GF-D8 (cell line): ENCODE measurements at places on chromosomes 6 and 20.
A peak's percentile ranks its signal among the peaks of the same experiment; 100 is the strongest.

DNA sequence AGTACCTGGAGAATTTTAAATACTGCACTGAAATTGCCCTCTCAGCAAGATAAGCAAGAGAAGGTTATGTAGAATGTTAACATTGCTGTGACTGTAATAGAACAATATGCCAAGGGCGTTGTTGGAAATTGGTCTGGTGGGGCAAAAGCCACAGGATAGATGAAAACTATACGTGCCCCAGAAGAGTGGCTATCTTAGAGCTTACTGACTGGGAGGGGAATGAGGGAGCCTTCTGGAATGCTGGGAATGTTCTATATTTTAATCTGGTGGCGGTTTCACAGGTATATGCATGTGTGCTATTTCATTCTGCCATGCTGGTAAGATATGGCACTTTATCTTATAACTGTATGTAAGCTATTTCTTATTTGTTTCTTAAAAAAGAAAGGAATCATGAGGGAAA, 35.2 kb upstream of the YWHAB start:
- DNase-seq: no peak

DNA sequence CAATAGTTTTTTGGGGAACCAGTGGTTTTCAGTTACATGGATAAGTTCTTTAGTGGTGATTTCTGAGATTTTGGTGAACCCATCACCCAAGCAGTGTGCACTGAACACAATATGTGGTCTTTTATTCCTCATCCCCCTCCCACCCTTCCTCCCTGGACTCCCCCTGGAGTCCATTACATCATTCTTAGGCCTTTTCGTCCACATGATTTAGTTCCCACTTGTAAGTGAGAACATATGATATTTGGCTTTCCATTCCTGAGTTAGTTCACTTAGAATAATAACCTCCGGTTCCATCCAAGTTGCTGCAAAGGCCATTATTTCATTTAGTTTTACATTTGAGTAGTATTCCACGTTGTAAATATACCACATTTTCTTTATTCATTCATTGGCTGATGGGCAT, 28.3 kb downstream of the RPP40 start:
- DNase-seq: no peak

DNA sequence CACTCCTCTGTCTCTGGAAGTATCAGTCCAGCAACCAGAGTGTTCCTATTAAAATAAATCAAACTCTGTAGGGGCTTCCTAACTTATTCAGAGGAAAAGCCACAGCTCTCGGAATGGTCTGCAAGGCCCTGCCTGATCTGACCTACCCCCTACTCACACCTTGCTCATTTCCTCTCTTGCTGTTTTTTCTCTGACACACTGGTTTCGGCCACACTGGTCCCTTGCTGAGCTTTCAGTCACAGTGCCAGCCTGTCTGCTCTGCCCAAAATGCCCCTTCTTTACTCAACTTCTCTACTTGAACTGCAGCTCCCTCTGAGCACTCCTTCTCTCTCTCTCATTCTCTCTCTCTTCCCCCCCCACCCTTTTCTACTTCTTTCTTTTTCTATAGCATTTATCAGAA, 430.2 kb downstream of the UTRN start:
- no peak for DNase-seq

GRCh38 chr20:63268671-63269439, 3.8 kb upstream of the ARFGAP1 start:
- DNase-seq: no peak

GRCh38 chr20:54372313-54372712, 103.1 kb upstream of the DOK5 start:
- DNase-seq: no peak

GRCh38 chr20:47427746-47428145, 71.2 kb upstream of the ZMYND8 start:
- no peak for DNase-seq

GRCh38 chr6:73121421-73121993, 103.8 kb downstream of the KHDC1L start:
- DNase-seq: no peak

DNA sequence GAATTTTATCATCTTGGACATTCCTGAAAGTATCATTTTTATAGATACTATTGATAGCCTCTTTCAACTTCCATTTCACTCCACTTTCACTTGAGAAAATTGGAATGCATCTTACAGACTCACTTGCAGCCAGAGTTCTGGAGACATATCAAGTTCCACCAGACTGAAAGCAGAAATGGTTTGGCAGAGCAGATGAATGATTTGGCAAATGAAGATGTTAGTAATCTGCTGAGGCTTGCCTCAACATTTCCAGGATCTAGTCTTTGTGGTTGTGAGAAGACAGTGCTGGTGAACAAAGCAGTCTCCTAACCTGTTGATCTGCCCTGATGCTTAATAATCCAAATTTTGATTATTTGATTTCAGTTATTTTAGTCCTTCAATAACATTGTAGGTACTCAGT, 202.6 kb downstream of the TRDN start:
- no peak for DNase-seq

DNA sequence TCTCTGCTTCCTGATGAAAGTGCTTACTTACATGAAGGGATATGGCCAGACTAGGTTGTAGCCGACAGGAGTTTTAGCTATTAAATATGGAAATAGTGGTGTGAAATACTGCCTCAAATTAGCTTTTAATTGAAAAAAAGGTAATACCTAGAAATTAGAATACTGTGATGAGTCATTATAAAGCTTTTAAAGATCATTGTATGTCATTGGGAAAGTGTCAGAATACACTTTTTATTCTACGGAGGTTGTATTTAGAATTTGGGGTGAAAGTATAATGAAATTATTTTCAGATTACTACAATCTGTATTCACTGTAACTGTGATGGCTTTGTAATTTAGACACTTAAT, 2.2 kb downstream of the LOC128125822 start:
- DNase-seq: no peak

DNA sequence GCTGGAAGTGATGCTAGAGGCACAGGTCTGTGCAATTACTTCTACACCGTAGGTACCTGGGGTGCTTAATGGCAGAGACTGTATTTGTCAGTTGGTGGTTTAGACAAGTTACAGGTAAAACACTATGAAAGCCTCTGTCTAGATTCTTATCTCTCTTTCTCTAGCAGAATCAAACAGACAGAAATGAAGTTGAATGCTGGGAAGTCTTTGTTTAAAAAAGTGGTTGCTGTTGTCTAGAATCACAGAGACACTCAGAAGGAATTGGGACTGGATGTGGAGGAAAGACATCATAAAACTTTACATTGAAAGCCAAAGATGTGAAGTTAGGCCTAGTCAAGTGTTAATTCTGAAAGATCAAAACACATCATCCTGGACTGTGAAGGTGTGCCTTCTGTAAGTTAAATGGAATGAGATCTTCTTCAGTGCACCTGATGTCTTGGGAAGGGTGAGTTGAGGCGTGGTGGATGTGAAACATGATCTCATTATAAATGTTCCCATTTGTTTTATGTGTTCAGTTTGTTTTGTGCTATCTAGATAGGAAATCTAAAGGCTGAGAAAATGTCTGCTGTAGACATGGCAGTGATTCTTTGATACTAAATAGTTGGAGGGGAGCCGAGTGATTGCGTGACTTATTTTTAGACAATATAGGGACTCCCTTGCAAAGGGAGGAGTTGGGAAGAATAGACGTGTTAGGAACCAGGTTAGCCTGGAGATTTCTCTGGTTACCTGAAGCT, 290.2 kb downstream of the SOX4 start:
- no peak for DNase-seq

GRCh38 chr6:137543114-137543513, 48.9 kb upstream of the OLIG3 start:
- DNase-seq: no peak

GRCh38 chr6:35319346-35320030, 21.9 kb downstream of the DEF6 start:
- no peak for DNase-seq

DNA sequence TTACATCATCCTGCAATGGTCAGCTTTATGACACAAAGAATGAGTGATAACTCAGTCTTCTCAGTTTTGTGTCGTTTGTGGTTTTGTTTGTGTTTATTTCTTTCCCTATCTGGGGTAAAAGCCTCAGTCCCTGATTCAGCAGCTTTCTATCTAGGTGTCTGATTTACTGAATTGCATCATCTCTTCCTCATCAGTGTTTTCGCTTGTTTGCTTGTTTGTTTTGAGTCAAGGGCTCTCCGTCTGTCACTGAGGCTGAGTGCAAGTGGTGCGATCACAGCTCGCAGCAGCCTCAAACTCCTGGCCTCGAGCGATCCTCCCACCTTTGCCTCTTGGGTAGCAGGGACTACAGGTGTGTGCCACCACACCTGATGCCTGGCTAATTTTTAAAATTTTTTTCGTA, 548.9 kb downstream of the PRKN start:
- DNase-seq: no peak

DNA sequence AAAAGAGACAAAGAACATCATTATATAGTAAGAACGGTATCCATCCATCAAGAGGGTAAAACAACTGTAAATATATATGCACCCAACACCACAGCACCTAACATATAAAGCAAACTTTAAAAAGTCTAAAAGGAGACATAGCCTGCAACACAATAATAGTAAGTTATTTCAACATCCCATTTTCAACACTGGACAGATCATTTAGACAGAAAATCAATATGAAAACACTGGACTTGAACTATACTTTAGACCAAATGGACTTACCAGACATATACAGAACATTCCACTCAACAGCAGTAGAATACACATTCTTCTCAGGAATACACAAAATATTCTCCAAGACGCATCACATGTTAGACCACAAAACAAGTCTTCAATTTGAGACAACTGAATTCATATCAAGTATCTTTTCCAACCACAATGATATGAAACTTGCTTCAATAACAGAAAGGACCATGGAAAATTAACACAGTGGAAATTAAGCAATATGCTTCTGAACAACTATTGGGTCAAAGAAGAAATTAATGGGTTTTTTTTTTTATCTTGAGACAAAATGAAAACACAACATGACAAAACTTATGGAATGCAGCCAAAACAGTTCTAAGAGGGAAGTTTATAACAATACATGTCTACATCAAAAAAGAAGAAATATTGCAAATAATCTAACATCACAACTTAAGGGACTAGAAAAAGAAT, 23.9 kb upstream of the ASF1A start:
- peak; percentile 12 for DNase-seq

DNA sequence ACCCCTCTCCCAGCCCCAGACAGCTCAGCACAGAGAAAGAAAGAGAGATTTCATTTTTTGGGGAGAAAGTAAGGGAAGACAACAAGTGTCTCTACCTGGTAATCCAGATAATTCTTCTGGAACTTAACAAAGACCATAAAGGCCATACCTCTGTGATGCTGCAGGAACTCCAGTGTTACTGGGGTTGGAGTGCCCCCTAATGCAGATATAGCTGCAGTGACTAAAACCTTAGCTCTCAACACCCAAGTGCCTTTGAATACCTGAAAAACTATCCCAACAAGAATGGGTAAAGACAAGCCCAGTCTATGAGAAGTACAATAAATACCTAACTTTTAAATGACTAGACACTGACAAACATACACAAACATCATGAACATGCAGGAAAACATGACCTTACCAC, 365.3 kb upstream of the PTCHD4 start:
- DNase-seq: no peak

DNA sequence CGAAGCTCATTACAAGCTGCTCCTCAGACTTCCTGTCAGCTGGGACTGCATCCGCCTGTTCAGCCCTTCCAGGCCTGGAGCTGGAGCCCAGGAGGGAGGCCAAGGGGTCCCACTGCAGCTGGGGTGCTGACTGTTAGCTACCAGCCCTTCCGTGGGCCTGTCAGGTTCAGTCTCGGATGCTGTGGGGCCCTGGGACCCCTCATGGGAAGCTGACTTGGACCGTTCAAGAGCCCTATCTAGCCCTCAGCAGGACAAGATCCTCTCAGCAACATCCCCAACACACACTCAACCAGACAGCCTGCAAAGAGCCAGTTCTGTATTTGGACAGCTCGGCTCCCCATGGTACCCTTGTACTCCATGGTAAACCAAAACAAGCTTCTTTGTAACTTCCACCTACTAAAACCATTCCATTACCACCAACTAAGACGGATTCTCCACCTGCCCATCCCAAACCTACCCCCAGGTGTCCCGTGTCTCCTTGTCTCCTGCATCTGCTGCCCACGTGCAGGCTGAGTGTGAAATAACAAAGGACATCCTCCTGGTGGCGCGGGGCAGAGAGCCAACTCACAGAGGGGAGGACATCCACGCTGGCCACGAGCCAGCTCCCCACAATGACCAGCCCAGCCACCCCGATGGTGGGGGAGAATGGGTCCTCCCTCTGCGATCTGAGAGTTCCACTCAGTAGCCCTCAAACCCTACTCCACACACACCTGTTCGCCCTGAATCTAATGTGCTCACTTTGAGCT, 111.2 kb downstream of the TAF4 start:
- DNase-seq: no peak

GRCh38 chr6:121929301-121929700, 470.2 kb upstream of the HSF2 start:
- DNase-seq: no peak

DNA sequence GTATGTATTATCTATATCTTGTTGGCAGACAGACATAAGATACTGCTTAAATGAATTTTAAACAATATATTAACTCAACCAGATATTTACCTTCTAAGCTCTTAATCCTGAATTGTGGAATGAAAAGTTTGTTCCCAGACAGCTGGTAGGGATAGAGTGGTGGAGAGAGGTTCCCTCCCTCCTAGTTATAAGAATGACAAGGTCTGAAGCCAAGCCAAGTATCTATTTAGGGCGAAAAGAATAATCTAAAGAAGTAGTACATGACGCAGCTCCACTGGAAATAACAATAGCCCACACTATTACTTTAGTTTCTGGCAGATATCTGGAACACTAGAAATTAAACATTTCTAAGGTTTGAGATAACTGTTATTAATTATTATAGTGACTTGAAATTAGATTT, 104.3 kb downstream of the AHI1 start:
- no peak for DNase-seq

GRCh38 chr20:45538209-45538799, 978 bp downstream of the WFDC6 start:
- no peak for DNase-seq

DNA sequence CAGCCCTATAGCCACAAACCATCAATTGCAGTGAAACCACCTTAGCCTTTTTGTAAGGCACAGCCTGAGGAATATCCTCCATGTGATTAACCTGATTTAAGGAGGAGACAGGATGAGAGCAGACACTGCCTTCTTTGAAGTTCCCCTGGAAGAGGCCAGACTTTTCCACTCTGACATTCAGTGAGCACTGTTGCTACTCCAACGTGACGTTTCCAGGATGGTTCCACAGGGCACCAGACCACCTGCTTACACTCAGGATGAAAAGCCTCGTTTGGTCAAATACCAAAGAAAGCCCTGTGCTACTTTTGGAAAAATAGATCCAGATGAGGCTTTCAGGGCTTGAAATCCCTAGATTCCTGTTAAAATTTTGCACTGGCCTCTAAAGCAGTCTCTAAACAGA, 1102.1 kb upstream of the FLRT3 start:
- DNase-seq: no peak
